Astrocyte of the spinal cord (primary cell): ENCODE measurements at places on chromosomes 5 and 9.

DNA sequence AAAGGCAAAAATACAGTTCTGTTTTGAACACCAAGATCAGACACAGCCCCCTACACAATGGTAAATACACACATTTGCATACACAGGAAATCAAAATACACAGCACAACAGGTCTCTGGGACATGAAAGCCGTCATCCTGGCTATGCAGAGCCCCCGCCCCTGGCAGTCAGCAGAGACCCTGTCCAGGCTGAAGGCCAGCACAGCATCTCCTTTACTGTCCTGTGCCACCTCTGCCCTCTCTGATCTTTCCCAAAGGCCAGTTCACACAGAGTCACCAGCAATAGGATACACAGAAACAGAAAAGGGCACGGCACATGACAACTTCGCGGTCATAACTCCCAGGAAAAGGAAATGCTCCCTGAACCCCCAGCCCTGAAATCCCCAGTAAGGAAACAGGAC lies 34.2 kb upstream of the SMU1 start:
- DNase-seq, result no peak

DNA sequence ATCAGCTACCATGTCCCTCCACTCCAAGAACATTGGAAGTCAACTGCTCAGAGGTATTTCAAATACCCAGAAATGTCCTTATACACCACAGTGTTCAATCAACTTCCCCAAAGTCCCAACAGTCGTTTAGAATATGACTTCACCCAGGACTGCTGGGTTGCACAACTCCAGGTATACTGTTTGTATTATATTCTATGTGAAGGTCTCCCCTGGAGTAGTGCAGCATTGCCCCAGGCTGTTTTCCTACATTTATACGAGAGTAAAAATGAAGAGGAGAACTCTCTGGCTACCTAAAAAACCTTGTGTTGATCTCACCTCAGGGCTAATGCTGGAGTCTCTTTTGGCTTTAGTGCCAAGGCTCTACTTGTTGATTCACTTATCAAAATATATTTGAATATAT lies 183.6 kb upstream of the MAP3K1 start:
- DNase-seq, result no peak

DNA sequence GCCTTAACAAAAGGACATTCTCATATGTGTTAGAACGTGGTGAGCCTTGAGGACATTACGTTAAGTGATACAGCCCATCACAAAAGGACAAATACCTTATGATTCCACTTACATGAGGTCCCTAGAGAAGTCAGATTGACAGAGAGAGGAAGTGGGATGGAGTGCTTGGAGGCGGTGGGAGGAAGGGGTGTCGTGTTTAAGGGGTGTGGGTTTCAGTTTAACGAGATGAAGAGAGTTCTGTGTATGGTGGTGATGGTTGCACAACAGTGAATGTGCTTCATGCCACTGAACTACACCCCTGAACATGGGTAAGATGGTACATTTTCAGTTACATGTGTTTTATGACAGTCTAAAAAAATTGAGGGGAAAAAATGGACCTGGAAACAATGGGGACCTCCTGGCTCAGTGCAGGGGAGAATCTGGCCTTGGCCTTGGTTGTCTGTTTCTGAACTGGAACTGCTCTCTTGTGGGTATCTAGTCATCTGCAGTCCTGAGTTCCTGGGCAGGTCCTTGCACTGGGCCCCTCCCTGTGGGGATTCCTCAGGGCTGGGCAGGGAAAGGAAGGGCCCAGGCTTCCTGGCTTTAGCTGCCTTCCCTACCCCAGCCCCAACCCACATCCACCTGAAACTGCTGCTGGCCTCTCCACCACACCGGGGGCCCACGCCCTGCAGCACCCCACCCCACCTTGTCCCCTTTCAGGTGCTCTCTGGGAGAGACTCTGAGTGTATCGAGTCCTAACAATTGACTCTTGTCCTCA lies 17.8 kb downstream of the LRRC8A start:
- DNase-seq, result no peak

DNA sequence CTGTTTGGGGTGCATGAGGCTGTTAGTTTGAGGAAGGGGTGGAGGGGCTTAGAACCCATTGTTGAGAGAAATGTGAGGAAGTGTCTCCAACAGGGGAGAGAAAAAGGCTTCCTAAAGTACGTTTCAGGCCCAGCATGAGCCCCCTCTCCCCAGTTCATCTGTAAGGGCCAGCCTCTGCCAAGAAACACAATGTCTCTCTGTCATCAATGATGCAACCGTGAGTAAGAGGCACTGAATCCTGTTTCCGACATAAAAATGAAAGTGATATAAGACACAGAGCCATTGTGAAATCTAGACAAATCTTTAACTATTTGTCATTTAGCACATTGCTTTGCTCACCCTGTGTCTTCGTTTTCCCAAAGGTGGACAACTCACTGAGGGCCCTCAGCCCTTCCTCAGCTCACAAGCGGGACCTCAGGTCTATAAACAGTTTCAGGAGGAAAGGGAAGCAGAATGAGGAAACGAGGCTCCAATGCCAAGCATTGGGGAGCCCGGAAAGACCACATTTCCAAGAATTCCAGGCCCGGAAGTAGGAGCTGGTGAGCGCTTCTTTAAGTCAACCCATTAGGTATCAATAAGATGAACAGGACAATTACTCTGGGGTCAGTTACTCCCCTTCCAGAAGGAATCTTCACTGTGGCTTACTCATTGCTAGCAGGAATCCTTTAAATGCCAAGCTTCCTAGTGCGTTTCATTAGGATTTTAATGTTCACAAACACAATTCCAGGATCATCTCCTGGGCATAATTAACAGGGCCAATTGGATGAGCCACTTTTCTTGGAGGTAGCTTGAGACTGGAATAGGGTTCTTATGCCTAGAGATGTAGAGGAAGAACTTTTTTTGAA lies 59.0 kb upstream of the KLF4 start:
- DNase-seq, result peak; percentile 95

DNA sequence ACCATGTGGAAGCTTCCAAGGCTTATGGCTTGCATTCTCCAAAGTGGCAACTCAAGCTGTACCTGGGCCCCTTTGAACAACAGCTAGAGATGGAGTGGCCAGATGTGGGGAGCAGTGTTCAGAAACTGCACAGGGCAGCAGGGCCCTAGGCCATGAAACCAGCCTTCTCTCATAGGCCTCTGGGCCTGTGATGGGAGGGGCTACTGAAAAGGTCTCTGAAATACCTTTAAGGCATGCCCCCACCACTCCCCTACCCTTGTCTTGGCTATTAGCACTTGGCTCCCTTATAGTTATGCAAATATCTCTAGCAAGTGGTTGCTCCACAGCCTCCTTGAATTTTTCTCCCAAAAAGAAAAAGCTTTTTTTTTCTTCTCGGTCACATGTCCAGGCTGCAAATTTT lies 1014.6 kb downstream of the DTWD2 start:
- no peak for DNase-seq
